ENCODE measurements at places on chromosomes 7 and 10.

DNA sequence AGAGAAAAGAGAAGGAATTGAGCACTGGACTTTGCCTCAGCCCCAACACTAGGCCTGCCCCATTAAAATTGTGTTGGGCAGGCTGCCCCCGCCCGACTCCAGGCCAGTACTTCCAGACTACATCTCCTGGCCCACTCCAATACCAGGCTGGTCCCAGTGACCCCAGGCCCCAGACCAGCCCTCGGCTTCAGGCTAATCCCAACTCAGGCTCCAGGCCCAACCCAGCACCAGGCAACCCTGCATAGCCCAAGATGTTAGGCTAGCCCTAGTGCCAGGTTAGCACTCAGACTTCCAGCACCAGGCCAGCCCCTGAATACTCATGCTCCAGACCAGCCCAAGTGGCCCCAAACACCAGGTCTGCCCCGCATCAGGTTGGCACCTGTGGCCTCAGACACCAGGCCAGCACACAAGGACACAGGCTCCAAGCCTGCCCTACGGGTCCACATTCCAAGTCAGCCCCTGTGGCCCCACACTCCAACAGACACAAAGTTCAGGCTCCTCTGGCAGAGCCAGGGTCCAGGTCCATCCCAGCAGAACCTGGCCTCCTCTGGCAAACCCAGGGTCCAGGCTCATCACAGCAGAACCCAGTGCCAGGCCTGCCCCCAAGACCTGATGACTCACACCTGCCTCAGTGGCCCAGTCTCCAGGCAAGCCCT lies 20.3 kb downstream of the COG5 start:
- DNase-seq, result no peak

DNA sequence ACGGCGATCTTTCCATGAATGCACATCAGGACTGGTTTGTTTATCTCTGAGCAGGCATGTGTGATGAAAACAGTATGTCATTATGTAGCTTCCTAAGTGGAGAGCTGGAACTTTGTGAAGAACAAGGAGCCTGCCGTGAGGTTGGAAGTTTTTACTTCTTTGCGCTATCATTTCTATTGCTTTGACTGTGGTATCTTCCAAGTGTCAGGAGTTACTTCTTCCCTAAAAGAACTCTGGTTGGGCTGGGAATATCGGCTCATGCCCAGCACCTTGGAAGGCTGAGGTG lies 167.4 kb upstream of the AHR start:
- DNase-seq, result no peak

- DNase-seq, result no peak
Observed at GRCh38 chr7:24955313-24955712, 24.7 kb downstream of the OSBPL3 start.

- DNase-seq, result no peak
Observed at GRCh38 chr7:12567015-12567414, 3.5 kb upstream of the SCIN start.

GRCh38 chr7:44191171-44191570 lies 1.9 kb upstream of the GCK start:
- no peak for DNase-seq

- no peak for DNase-seq
Observed at GRCh38 chr7:2000153-2000687, 232.5 kb downstream of the MAD1L1 start.

DNA sequence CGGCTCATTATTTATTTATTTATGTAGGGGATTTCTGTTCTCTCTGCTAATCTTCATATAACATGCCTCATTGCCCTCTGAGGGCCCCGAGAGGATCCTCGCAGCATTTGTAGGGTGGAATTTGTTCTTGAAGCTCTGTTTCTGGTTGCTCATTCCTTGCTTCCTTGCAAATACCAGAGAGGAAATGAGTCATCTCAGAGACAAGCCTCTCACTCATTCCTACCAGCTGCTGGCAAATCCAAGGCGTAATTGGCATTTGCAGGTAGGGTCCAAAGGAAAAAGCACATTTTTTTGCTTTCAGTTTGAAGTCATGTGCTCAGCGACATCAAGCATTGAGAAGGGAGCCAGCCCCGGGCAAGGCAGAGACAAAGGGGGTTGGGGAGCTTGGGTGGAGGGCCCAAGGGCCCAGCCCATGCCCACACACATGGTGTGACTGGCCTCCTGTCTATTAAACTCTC lies 501.6 kb downstream of the GALNT17 start:
- DNase-seq, result no peak

GRCh38 chr10:31947144-31947926 lies 18.7 kb upstream of the ARHGAP12 start:
- peak; percentile 31 for DNase-seq

- DNase-seq, result no peak
Observed at GRCh38 chr7:117750612-117751563, 122.4 kb downstream of the CTTNBP2 start.

DNA sequence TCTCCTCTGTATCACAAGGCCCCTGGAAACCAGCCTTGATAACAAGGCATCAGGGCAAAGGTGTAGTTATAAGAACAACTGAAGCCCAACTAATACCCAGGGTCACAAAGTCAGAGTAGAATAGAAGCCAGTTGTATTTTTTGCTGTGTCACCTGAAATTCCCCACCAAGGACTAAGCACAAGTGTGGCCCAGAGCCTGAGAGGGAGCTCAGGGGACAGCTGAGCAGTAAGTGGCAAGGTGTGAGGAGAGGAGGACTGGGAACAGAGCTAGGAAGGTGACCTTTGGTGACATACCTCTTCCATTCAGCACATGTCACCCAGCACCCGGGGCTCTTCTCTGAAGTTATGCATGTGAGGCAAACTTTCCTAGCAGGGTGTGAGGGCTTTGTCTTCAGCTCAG lies 179.9 kb downstream of the HECW1 start:
- no peak for DNase-seq

Data from SIG-M5 (cell line).